ENCODE measurements at places on chromosomes 7 and 10. TPM values are rescaled to one million over a fixed set of nuclear protein-coding genes. Genes with fewer than 3 reads are reported as not detected.

The ATRNL1 gene
- 0.62 TPM for total RNA-seq

The AOC1 gene
- not detected for total RNA-seq

The SLC39A12 gene
- total RNA-seq: not detected

The DPCD gene
- 23.9 TPM for total RNA-seq

The COG5 gene
- 30.9 TPM for total RNA-seq

The NRAP gene
- not detected for total RNA-seq

The BLVRA gene
- 28.3 TPM for total RNA-seq

The GRK5 gene
- total RNA-seq: 34.5 TPM

The FAM180A gene
- not detected for total RNA-seq

The ANKRD61 gene
- 0.33 TPM for total RNA-seq

The SDHAF3 gene
- 28.8 TPM for total RNA-seq

The KBTBD2 gene
- total RNA-seq: 35.7 TPM

The ASAH2B gene
- total RNA-seq: 5.1 TPM

The SP4 gene
- 32.7 TPM for total RNA-seq

The PTF1A gene
- not detected for total RNA-seq

The STK17A gene
- total RNA-seq: 52.0 TPM

The BMPR1A gene
- 3.5 TPM for total RNA-seq

The ITGB8 gene
- total RNA-seq: 0.02 TPM

The SHTN1 gene
- total RNA-seq: not detected

The LRIT1 gene
- not detected for total RNA-seq

The GBF1 gene
- 32.1 TPM for total RNA-seq

The FAM204A gene
- total RNA-seq: 56.9 TPM

The UCMA gene
- total RNA-seq: not detected

The SUGCT gene
- total RNA-seq: 1.8 TPM

The MRC1 gene
- total RNA-seq: not detected

The TLL2 gene
- 0.16 TPM for total RNA-seq

The GALNT17 gene
- not detected for total RNA-seq

The COL26A1 gene
- not detected for total RNA-seq

The ANKRD30A gene
- not detected for total RNA-seq

The PRPS1L1 gene
- total RNA-seq: not detected

The ASB4 gene
- total RNA-seq: not detected

The NSUN6 gene
- 18.2 TPM for total RNA-seq

The FRA10AC1 gene
- 27.0 TPM for total RNA-seq

The PNLIPRP2 gene
- not detected for total RNA-seq

The BCL7B gene
- 51.5 TPM for total RNA-seq

The FXYD4 gene
- not detected for total RNA-seq

The NPTX2 gene
- not detected for total RNA-seq

The CTNNA3 gene
- 0.39 TPM for total RNA-seq

The ELN gene
- total RNA-seq: not detected

The C10orf143 gene
- total RNA-seq: 0.43 TPM

The ST7 gene
- 4.0 TPM for total RNA-seq

The HERPUD2 gene
- total RNA-seq: 21.9 TPM

The OR9A2 gene
- total RNA-seq: 0.66 TPM

The TACC2 gene
- not detected for total RNA-seq

The PRXL2A gene
- total RNA-seq: 15.1 TPM

The CYP2E1 gene
- total RNA-seq: 0.32 TPM

The PIK3CG gene
- 17.3 TPM for total RNA-seq

The SEMA3D gene
- not detected for total RNA-seq

The VPS26A gene
- total RNA-seq: 66.0 TPM

The TEX47 gene
- total RNA-seq: not detected

The A1CF gene
- total RNA-seq: not detected

The DNAJC12 gene
- 37.3 TPM for total RNA-seq

The MACC1 gene
- not detected for total RNA-seq

The DMBT1 gene
- not detected for total RNA-seq
